ENCODE measurements at places on chromosomes 16 and 17. TPM values are rescaled to one million over a fixed set of nuclear protein-coding genes. Genes with fewer than 3 reads are reported as not detected.

DNA sequence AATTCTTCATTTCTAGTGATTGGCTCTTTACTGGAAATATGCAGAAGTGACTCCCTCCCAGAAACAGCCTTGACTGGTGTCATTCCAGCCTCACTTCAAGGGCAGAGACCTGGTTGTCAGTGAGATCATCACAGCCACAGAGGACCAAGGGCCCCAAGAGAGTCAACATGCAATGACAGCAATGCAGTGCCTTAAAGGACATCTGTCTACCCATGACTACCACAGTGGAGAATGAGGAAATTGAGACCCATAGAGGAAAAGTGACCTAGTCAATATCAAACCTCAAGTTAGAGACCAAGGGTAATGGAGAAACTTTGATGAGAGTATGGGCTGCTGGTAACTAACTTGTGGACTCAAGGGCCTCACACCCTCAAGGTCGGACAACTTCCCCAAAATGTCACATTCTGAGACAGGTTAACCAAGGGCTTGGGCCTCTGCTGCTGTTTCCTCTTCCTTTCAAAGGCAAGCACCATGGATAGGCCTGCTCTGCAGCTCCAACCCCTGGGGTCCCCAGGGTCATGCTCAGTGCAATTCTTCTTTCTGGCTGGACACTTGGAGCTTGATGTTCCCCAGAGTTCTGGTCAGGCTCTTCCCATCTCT is 11.3 kb downstream of the NOG start:
- DNase-seq = no peak

DNA sequence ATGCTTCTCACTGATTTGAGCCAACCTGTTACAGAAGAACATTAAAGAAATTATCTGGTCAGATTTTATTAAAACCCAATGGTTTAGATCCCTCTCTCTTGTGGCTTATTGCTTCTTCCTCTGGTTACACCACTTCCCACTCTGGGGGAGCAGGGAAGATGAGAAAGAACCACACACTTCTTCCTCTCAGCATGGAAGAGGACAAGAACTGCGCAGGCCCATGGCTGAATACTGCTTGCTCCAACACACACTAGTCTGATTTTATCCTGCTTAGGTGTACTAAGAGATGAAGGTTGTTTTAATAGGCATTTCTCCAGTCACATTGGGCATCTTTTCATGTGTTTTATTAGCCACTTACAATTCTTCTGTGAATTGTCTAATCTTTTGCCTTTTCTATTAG is 27.6 kb downstream of the MAP3K3 start:
- DNase-seq = no peak

GRCh38 chr16:13254998-13255614 is 353.7 kb downstream of the SHISA9 start:
- no peak for DNase-seq

- no peak for DNase-seq
Observed at GRCh38 chr17:76263896-76264295, 1.3 kb upstream of the UBALD2 start.

DNA sequence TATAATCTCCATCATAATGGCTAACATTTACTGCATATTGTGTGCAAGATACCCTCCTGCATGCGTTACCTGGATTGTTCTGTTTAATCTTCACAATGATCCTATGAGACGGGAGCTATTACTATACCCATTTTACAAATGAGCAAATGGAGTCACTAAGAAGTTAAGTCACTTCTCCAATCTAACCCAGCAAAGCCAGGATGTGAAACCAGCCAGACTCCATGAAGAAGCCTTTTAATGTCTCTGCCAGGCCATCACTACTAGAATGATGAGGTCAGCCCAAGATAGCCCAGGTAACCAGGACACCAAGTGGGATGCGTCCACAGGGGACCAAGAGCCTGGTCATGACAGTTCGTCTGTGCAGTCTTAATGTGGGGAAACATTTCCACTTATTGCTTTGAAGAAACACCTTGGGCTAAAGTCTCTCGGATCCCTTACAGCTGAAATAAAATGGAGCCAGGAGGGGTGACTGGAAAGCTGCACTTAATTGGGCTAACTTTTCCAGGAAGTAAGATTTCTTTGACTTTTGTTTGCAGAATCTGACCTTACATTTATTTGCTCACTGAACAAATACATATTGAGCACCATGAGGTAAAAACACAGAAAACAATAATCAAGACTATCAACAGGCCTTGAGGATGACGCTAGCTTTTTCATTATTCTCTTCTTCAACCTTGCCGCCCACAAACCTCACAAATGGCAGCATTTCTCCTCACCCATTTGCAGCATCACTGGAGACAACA is 926 bp upstream of the SHCBP1 start:
- DNase-seq = no peak

DNA sequence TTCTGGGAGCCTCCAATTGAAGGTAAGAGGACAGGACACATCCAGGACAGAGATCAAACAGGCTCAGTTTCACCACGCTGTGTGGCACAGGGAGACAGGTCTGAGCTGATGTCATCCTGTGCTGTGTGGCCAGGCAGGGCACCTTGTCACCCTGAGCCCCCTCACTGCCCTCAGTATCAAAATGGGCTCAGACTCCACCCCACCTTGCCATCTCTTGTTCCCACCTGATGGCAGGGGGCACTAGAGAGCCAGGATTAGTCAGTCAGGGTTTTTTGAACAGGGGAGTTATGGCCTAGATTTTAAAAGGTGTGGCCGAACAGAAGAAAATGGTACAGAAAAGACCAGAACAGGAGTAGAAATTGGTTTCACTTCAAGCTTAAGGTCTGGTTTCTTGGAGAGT is 2.6 kb downstream of the KAT2A start:
- DNase-seq = no peak

GRCh38 chr17:77769215-77769614 is 189.3 kb upstream of the TNRC6C start:
- no peak for DNase-seq

- no peak for DNase-seq
Observed at GRCh38 chr16:55437625-55438024, 41.4 kb upstream of the MMP2 start.

DNA sequence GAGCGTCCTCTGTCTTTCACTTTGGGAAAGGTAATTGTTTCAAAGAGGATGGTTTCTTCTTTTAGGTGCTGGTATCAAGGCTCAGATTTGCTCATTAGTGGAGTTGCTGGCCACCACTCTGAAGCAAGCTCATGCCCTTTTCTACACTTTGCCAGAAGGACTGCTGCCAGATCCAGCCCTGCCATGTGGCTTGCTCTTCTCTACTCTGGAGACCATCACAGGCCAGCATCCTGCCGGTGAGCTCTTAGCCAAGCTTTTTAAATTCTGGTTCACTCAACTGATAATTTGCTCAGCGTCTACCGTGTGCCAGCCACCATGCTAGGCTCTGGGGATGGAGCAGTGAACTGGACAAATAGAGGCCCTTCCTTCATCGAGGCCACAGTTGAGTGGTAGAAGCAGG is 4.3 kb downstream of the COG1 start:
- DNase-seq = no peak

GRCh38 chr17:79192503-79193351 is 118.1 kb downstream of the ENGASE start:
- DNase-seq = peak; percentile 80

GRCh38 chr17:65137021-65137939 is at the start of gene RGS9:
Gene RGS9 (plus strand): TSS chr17:65137370. CDS start chr17:65137541, 171 bp downstream.
- DNase-seq = peak; percentile 90

DNA sequence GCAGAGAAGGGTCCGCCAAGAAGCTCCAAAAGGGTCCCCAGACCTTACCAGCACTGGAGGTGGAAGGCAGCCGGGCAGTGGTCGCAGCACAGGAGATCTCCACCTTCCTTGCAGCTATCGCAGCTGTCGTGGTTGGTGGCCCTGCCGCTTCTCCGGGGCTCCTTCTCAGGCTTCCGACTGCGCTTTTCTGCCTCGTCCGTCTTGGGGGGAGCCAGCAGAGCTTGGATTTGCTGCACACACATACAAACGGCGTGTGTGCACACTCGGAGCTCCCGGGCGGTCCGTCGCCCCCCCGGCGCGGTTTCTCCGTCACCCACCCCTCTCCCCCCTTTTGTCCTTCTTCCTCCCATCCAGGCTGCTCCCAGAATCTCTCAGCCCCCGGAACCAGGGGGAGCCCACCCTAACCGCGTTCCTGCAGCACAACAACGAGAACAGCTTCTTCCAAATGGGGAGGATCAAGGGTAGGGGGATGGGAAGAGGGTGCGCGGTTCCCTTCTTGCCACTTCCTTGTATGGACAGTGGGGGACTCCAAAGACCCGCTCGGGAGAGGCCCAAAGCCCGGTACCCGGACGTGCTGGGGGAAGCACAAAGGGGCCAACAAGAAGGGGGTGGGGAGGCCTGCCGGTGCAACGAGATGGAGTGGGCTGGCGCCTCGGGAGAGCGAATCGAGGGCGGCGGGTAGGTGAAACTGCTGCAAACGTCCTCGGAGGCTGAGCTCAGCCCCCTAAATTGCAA is 1.1 kb downstream of the PHF12 start:
- peak; percentile 58 for DNase-seq

DNA sequence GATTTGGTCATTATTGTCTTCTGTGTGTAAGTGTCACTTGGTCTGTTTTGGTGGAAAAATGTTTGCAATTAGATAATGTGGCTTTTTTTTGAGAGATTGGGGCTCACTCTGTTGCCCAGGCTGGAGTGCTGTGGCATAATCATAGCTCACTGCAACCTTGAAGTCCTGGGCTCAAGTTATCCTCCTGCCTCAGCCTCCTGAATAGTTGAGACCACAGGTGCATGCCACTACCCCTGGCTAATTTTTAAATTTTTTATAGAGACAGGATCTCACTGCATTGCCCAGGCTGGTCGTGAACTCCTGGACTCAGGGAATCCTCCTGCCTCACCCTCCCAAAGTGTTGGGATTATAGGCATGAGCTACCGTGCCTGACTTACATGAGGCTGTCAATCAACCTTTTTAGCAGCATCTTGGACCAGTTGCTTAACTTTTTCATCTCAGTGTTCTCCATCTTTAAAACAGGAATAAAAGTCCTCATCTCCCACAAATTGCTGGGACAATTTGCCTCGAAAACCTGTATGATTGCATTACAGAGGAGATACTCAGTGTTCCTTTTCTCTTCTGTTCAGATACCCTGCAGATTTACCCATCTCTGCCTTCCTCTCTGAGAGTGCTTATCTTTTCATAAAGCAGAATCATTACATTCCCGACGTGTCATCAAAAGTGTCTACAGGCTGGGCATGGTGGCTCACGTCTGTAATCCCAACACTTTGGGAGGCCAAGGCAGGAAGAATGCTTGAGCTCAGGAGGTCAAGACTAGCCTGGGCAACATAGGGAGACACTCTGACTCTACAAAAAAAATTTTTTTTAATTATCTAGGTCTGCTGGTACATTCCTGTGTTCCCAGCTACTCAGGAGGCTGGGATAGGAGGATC is 19.1 kb downstream of the ACSF2 start:
- no peak for DNase-seq

DNA sequence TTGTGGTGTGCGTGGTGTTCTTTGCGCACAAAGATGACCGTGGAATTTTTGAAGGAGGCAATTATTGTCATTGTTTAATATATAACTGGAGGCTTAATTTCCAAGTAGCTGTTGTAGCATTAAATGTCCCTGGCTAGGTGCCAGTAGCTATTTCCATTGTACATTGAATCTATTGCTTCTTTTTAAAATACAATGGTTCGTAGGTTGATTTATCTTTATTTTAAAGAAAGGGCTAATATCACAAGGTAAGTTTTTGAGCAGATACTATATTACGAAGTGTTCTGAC is 127.1 kb downstream of the RPTOR start:
- no peak for DNase-seq

GRCh38 chr16:69906838-69907401 is 44.2 kb upstream of the CLEC18A start:
- DNase-seq = no peak

- no peak for DNase-seq
Observed at GRCh38 chr17:50682938-50683337, 24.8 kb downstream of the ANKRD40 start.

DNA sequence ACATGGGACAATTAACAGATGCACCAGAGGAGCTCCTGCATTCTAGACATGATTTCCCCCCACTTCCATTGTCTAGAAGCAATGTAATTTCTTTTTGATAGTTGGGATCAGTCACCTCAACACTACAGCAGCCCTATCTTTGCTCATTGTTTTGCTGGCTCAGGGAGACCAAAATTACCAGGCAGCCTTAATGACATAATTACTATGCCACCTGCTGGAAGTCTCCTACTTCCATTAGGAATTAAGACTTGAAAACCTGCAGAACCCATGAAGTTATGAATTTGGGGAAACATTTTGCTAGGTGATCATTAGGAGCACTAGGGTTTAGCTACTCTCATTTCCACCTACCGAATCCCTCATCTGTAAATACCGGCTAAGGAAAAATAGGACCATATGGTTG is 312.0 kb upstream of the CA10 start:
- no peak for DNase-seq

GRCh38 chr16:86353148-86353547 is 157.2 kb upstream of the FOXF1 start:
- no peak for DNase-seq

- no peak for DNase-seq
Observed at GRCh38 chr16:71460236-71460635, 1.8 kb downstream of the ZNF23 start.

DNA sequence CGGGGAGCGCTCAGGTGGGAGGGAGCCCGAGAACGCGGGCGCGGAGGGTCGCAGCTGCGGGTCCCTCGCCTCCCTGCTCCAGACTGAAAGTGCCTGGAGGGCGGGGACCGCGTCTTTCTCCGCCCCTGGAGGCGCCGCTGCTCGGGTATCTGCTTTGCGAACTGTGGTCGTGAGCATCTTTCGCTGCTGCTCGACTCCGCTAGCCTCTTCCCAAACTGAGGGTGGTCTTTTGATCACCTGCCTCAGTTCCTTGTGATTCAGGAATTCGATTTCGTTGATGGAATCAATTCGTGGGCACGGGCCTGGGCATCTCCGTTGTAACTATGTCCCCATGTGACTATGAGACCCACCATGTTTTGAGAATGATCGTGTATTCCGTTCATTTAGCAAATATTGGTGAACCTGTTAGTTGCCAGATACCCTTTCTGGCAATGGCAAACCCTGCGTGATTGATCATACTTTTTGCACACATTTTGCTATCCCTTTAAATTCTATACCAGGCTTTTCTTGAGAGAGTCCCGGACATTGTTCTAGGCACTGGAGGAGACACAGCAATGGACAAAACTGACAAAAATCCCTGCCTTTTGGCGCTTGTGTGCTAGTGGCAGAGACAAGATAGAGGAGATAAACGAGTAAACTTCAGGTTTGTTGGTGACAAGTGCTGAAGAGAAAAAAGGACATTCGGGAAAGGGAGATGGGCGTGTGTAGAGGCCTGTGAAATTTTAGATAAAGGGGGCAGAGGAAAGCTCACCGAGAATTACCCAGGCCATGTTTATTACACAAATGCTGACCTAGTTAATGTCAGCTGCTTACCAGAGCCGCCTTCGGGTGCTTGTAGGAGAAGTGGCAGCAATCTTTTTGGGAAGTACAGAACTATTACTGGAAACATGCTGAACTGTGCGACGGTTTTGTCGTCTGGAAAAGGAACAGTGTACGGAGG is 948 bp downstream of the UTP18 start:
- DNase-seq = peak; percentile 21

The C17orf107 gene
- 14.1 TPM for polyA plus RNA-seq

The NHLRC4 gene
- polyA plus RNA-seq = 1.7 TPM

The SNX11 gene
- 13.2 TPM for polyA plus RNA-seq

The RAPGEFL1 gene
- polyA plus RNA-seq = 6.0 TPM

The CHCT1 gene
- not detected for polyA plus RNA-seq

The IL34 gene
- 0.48 TPM for polyA plus RNA-seq

The NLGN2 gene
- polyA plus RNA-seq = 6.6 TPM

The SSTR5 gene
- polyA plus RNA-seq = not detected

The FBXW10B gene
- 0.29 TPM for polyA plus RNA-seq

The PLA2G10 gene
- polyA plus RNA-seq = 3.2 TPM
